ENCODE measurements at places on chromosomes 11 and 22.

DNA sequence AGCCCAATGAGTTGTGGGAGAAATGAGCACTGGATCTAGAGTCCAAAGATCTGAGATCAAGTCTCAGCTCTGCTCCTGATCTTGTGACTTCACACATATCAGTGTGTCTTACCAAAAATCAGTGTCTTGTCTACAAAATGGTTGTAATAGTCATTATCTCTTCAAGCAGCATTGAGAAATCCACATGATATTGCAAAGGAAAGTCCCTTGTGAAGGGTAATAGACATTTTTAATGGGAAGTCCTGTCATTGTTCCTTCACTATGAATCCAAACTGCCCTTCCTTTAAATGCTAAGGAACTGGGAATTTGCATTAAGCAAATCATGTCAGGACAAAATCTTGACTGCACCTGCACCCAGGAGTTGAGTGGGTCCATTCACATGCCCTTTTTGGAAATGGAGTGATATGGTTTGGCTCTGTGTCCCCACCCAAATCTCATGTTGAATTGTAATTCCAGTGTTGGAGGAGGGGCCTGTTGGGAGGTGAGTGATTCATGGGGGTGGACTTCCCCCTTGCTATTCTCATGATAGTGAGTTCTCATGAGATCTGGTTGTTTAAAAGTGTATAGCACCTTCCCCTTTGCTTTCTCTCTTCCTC lies 51.1 kb downstream of the COMMD9 start:
- DNase-seq: no peak

- DNase-seq: no peak
These were observed 92.2 kb downstream of the LUZP2 start for GRCh38 chr11:24589064-24589463.

DNA sequence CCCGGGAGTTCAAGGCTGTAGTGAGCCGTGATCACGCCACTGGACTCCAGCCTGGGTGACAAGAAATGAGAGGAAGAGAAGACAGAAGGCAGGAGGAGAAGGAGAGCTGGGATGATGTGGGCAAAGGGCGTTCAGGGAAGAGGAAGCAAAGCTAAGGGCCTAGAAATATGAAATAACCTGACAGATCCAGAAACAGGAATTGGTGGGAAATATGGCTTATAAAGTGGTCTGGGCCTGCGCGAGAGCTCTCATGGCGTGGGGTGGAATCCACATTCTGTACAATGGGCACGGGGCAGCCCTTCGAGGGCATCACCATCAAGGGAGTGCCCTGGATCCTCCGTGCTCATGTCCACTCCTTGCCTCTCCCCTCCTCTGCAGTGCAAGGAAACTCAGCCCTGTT lies 46.8 kb upstream of the RASSF10 start:
- no peak for DNase-seq

- DNase-seq: peak; percentile 40
These were observed 149.2 kb downstream of the MIAT start for GRCh38 chr22:26806445-26807175.

GRCh38 chr11:93458286-93458685 lies 84.9 kb downstream of the SMCO4 start:
- DNase-seq: no peak
